ENCODE measurements at places on chromosomes 2 and 18.

DNA sequence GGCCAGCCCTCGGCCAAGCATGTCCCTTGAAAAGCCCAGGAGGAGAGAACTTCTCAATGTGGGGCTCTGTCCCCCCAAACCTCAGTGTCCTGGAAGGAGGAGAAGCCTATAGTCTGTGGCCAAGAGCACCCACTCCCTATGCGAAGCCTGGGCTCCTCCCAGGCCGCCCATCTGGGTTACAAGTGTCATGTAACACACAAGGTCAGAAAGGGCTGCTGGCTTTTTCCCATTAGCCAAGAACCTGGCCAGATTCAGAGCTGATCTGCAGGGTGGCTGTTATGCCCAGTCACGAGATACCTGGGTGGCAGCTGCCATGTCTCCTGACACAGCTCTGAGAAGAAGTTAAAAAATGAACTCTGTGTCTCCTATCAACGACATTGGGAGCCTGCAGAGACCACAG is 170.7 kb downstream of the TNS1 start:
- H3K4me1 ChIP-seq = peaks cover 8% of the 10 kb centered on the region
- no peak overlapping the region for H3K27ac ChIP-seq
- H3K27me3 ChIP-seq = peaks cover 17% of the 10 kb centered on the region
- peaks cover 16% of the 10 kb centered on the region for H3K36me3 ChIP-seq
- no peak for DNase-seq
- no peak overlapping the region for H3K4me3 ChIP-seq

DNA sequence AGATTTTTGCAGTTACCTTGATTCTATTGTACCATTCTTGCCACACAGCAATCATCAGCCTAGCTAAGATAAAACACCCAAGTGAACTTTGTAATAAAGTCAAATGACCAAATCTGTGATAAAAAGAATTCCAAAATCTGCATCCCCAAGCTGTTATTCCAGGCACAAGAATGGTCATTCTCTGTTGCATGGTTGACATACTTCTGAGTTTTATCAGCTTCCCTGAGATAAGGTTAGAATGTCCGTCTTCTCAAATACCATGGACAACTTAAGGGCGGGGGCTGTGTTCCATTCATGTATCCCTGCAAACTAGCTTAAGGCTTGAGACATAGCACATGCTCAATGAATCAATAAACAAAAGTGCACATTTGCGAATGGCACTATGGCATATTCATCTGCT is 8.1 kb upstream of the BMP10 start:
- DNase-seq = no peak
- no peak overlapping the region for H3K27ac ChIP-seq
- H3K36me3 ChIP-seq = no peaks in the 10 kb centered on the region
- no peaks in the 10 kb centered on the region for H3K4me1 ChIP-seq
- no peaks in the 10 kb centered on the region for H3K27me3 ChIP-seq

GRCh38 chr2:11629215-11629614 is 40.8 kb downstream of the NTSR2 start:
- H3K27ac ChIP-seq = no peak overlapping the region
- peaks cover 70% of the 10 kb centered on the region for H3K36me3 ChIP-seq
- no peaks in the 10 kb centered on the region for H3K4me1 ChIP-seq
- DNase-seq = no peak

- no peaks in the 10 kb centered on the region for H3K36me3 ChIP-seq
- no peak for DNase-seq
- H3K4me1 ChIP-seq = peaks cover 3% of the 10 kb centered on the region
- H3K27me3 ChIP-seq = no peaks in the 10 kb centered on the region
- no peak overlapping the region for H3K27ac ChIP-seq
- H3K4me3 ChIP-seq = no peak overlapping the region
These were observed 149.7 kb downstream of the TXNL1 start for GRCh38 chr18:56488739-56489138.

DNA sequence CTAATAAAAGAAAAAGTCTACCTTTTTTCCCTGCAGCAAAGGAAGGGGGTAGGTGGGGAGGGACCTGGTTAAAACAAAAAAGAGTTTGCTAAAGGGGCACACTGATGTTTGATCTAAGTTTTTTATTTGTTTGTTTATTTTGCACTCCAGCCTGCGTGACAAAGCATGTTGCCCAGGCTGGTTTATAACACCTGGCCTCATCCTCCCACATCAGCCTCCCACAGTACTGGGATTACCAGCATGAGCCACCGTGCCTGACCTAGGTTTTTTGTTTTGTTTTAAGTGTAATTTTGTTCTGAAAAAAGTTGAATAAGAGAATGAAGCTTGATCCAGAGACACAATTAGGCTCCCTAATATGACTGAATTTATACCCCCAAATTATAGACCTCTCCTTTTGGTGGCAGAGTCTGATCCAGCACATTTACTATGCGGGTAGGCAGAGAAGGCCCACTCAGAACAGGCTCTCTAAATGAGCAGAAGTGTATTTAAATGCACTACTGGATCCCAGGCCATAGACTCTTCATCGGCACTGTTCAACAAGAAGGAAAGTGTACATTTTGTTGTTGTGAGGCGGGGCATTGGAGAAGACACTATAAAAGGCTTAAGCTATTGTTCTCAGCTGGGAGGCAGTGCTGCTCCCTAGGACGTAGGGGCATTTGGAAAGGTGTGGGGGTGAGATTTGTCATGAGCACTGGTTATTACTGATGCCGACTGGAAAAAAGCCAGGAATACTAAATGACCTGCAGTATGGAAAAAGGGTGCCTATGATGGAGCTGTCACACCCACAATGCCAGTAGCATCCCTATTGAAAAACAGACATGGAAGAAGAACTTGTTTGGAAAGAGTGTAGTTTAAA is 32.4 kb downstream of the MRPS9 start:
- peaks cover 9% of the 10 kb centered on the region for H3K4me1 ChIP-seq
- no peaks in the 10 kb centered on the region for H3K27me3 ChIP-seq
- no peaks in the 10 kb centered on the region for H3K36me3 ChIP-seq
- no peak overlapping the region for H3K27ac ChIP-seq

- no peak overlapping the region for H3K4me3 ChIP-seq
- no peaks in the 10 kb centered on the region for H3K36me3 ChIP-seq
- H3K4me1 ChIP-seq = no peaks in the 10 kb centered on the region
- H3K27me3 ChIP-seq = no peaks in the 10 kb centered on the region
These were observed 297.1 kb upstream of the RBMS1 start for GRCh38 chr2:160790738-160791137.

DNA sequence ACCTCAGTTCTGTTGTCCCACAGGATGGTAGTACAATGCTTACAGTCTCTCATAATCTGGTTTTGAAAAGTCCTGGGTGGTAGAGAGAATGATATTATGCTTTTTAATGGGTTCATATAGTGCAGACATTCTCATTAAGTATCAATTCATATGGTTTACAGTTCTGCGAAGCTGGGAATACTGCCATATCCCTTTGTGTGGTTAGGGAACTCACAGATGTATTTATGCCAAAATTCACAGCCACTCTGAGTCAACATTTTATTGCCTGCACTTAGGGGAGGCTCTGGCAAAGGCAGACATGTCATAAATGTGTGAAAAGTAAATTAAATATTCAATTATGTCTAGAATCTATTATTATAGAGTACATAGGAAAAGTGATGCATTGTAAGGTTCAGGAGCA is 808.2 kb downstream of the SUCLG1 start:
- DNase-seq = no peak
- no peak overlapping the region for H3K27ac ChIP-seq
- H3K36me3 ChIP-seq = no peaks in the 10 kb centered on the region
- H3K4me1 ChIP-seq = no peaks in the 10 kb centered on the region
- no peak overlapping the region for H3K4me3 ChIP-seq

Measured in endothelial cell (in vitro differentiated cells).